Activated CD4-positive, alpha-beta T cell treated with anti-CD3 and anti-CD28 coated beads, Interleukin-2, amount 50 U/mL, for 48 hours (primary cell): ENCODE measurements at places on chromosomes 7 and 10.

DNA sequence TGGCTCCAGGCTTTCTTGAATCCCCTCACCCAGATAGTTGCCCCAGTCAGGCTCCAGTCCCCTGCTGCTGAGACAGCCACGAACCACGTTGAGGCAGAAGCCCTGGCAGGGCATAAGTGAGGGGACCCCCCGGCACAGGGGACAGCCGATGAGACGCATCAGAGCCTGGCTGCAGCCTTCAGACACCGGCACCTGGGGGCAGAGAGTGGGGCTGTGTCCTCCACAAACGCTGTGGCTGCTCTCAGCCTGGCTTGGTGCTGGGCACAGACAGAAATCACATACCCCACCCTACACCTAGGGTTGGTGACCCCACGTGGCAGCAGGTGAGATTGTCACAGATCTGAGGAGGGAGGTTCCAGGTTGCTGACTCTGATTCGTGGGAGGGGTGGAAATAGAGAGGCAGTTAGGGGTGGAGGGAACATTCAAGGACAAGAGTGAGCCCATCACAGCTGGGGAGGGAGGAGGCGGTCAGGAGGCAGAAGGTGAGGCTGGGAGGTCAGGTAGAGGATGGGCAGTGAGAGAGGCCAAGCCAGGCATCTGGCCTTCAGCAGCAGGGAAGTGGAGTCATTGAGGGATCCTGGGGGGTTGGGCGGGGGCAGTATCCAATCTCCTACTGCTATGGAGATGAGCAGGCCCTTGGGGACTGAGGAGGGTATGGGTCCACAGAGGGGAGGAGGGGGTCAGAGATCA is 3.2 kb downstream of the GPC2 start:
- DNase-seq, result no peak

- DNase-seq, result no peak
Observed at GRCh38 chr10:13346283-13347042, 1.6 kb downstream of the SEPHS1 start.

DNA sequence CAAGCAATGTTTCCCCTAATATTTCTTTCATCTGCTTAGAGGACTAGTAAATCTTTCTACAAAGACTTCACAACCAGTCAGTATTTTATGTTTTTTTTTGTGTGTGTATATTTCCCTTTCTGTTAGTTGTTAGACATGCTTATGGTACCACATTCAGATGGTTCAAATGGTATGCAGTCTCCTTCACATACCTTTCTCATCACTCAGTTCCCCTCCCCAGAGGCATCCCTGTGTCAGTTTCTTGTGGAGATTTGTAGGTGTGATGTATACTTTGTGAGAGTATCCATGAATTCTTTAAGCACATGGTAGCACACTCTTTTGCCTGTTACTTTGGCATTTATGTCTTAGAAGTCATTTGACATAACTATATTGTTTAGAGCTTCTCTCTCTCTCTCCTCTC is 4.4 kb downstream of the ZNF485 start:
- no peak for DNase-seq

GRCh38 chr10:71840177-71840957 is 10.7 kb downstream of the PSAP start:
- no peak for DNase-seq

DNA sequence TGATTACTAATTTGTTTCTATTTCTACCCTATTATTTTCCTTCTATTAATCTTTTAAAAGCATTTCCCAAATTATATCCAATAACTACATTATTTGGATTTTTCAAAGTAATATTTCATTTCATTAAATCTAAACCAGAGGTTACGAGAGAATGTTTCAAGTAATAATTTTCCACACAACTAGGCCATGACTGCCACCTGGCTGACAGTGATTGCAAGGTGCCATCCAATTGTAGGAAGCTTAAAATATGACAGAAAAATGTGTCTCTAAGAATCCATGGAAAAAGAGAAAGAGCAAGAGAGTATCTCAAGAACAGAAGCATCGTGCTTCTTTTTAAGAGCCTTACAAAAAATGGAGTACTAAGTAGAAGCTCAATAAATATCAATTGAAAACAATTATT is 48.7 kb downstream of the TPK1 start:
- no peak for DNase-seq

DNA sequence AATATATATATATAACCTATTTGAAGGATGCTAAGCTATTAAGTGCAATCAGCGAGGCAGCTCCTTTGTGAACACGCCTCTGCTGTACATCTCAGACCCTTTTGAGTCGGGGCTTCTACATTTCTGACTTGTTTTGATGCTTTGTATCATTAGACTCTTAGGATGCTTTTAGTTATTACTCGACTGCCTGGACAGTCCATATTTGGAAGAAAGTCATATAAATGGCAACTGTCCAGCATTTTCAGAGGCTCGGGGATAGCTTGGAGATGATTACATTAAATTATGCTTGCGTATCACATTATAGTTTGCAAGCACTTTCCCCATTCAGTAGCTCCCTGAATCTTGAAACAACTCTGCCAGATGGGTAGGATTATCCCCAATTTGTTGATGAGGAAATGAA is 257.9 kb downstream of the PTEN start:
- no peak for DNase-seq

DNA sequence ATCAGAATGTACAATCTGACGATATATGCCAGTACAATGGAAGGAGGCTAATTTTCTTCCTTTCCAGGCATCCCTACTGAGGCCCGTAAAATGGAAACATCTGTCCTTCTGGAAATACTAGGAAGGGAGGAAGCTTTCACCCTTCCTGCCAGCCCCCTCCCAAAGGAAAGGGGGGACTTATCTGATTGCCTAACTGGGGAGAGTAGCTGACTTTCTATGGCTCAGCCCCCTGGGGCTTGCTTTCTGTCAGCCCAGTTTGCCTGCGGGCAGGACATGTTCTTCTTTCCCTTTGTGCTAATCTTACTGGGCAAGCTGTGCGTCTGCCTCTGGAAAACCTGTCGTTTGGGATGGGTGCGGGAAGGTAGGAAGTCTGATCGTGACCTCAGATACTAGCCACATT is 508.9 kb downstream of the SUGCT start:
- DNase-seq, result no peak

DNA sequence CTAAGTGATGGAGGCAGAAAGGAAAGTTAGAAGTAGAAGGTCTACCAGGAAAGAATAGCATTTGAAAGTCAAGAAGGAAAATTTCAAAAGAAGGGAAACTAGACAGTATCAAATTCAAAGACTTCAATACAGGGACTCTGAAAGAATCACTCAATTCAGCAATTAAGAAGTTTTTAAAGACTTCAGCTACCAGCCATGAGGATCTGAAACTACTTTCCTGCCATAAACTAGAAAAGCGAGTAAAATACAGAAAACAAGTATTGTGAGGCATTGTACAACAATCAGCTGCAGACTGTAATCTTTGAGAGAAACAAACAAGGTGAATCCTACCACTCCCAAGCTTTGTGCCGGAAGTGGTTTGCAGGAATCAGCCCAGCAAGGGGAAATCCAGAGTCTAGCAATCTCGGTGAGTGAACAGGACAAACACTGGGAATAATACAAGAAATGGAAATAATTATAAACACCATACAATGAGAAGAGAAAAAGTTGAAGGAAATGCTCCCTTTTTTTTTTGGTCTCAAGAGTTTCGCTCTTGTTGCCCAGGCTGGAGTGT is 62.4 kb downstream of the ARHGAP12 start:
- DNase-seq, result no peak

GRCh38 chr10:53978301-53978700 is 822.7 kb downstream of the PCDH15 start:
- no peak for DNase-seq

- no peak for DNase-seq
Observed at GRCh38 chr10:89029181-89029580, 38.6 kb downstream of the FAS start.

GRCh38 chr10:109774121-109774440 is 149.2 kb downstream of the XPNPEP1 start:
- DNase-seq, result no peak

DNA sequence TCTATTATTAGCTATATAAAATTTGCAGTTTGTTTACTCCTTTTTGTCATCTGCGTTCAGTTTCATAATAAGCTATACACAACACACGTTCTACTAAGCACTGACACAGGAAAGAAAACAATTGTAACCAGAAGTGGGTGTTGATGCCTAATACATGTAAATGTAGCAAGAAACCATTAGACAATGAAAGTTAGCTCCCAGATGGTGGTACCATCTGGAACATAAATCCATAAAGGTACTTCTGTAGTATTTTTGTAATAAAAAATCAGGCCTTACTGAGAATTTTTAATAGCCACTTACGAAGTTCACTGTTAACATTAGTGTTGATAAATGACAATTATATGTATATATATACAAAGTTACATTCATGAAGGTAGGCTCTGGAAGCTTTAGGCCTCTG is 194.7 kb downstream of the KCND2 start:
- DNase-seq, result no peak

GRCh38 chr10:71021402-71021801 is 133.0 kb upstream of the PCBD1 start:
- no peak for DNase-seq

GRCh38 chr10:75505840-75506506 is 74.5 kb downstream of the LRMDA start:
- DNase-seq, result no peak

GRCh38 chr7:128075242-128076095 is 44.2 kb upstream of the LRRC4 start:
- no peak for DNase-seq

DNA sequence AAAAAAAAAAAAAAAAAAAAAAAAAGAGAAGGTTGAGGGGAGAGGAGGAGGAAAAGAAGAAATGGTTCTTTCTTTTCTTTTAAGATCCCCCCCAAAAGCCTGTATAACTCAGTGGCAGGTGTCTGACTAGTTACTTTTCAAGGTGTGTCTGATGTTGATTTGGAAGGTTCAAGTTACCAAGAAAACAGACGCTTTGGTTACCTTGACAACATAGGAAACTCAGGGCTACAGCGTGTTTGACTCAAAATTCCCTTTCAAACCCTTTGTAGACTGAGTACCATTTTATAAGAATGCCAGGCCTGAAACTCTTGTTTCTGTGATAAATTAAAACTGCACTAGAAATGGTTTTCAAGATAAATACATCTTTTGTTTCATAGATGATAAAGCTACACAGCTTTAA is 286.8 kb downstream of the SKIDA1 start:
- DNase-seq, result no peak

DNA sequence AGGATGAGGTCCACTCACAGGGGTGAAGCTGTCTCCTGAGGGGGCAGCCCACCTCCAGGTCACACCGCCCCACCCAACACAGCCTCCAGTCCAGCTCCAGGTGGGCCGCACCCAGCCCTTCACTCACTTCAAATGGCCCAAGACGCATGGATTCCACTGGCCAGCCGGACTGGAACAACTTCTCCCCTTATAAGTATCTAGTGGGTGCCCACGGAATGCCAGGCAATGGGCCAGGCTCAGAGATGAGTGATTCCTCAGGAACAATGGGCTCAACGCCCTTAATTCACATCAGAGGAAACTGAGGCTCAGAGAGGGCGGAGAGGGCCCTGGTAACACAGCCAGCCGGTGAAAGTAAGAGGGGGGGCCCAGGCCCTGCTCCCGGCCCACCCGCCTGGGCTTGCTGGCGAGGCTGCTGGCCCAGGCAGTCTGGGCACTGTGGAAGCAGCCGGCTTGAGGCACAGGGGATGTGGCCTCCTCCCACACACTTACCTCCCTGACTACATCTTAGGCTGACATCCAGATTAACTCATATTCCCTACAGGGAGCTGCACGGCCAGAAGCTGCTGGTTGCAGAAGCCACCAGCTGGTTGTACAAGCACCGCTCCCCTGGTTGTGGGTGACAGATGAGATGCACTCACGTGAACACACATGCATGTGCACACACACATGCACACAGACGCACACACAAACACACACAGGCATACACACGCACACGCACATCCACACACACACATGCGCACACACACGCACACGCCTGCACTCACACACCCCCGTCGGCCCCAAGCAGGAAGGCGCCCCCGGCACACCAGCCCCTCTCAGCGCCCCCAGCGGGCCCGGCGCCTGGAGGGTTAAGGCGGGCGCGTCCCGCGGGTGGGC is 1.0 kb upstream of the FAM20C start:
- DNase-seq, result no peak

- DNase-seq, result no peak
Observed at GRCh38 chr10:108545921-108546320, 1377.4 kb downstream of the XPNPEP1 start.

DNA sequence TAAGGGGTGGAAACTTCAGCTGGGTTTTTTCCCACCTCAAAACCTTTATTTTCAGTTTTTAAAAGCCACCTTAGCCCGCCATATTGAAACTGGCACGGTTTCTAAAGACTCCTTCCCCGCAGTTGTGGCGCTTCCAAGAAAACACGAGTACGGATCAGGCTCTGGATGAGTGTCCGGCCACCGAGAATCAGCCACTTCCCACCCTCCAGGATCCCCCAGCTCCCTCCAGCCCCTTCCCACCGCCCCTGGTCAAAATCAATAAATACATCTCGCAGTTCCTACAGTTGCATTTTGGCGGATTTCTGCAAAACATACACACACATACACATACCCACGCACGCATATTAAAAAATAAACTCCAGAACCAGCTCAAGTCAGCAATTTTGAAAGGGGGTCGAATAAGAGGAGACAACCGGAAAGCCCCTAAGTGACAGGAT is 1.1 kb downstream of the SFMBT2 start:
- DNase-seq, result peak; percentile 54

GRCh38 chr7:87413029-87413428 is 62.5 kb downstream of the ABCB4 start:
- DNase-seq, result no peak

- no peak for DNase-seq
Observed at GRCh38 chr10:130493021-130493420, 356.8 kb downstream of the GLRX3 start.

DNA sequence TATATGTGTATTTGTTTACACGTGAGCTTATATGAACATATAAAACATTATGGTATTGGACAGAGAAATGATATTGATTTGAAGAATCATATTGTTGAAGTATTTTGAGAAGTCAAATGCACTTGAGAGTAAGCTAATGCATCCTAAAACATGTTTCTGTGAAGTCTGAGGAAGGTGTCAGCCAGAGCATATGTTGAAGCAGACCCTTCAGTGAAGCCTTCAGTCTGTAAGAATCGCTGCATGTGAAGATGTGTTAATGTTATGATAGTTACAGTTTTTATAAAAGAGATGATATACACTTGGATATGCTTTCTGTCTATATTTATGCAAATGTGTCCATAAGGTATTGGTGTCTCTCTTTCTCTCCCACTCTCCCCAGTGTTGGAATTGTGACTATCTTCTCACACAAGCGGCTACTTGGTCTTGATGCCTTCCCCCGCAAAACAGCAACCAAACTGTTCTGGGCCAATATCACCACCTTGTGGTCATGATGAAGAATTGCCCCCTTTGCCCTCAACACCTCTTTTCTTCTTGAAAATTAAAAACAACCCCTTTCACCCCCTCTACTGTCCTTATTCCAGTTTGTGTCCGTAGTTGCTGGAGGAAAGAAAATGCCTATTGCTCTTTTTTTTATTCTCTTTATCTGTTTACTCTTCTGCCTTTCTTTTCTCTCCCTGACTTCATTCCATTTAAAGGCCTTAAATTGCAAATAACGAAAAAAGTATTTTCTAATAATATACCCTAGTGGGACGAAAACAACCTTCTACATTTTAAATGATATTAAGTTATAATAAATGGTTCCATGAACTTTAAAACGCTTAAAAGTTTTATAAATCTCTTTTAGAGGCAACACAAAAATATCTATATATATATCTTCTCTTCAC is 64.9 kb downstream of the IKZF1 start:
- DNase-seq, result no peak
